CD4-positive, alpha-beta T cell treated with Interleukin-10 for 1 hour (primary cell): ENCODE measurements at places on chromosomes 1 and 21.

DNA sequence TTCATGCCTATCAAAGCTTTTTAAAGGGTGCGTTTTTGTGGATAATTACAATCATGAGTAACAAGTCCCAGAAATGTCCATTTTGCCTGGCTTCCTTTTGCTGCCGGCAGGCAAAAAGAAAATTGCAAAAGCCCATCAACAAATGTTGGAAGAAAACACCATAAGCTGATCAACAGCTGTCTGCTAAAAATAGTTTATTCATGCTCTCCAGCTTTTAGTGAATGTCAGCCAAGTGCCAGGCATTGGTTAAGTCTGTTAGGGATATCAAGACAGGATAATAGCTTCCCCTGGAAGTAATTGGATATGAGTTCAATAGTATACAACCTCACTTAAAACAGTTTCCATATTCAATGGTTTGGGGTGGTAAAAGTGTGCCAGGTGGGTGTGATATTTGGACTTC, 13.6 kb upstream of the AGMAT start:
- DNase-seq: no peak

GRCh38 chr1:83701355-83701754, 297.6 kb downstream of the TTLL7 start:
- DNase-seq: no peak

- peak; percentile 90 for DNase-seq
These were observed 14.2 kb downstream of the CAPN2 start for GRCh38 chr1:223726380-223727001.

DNA sequence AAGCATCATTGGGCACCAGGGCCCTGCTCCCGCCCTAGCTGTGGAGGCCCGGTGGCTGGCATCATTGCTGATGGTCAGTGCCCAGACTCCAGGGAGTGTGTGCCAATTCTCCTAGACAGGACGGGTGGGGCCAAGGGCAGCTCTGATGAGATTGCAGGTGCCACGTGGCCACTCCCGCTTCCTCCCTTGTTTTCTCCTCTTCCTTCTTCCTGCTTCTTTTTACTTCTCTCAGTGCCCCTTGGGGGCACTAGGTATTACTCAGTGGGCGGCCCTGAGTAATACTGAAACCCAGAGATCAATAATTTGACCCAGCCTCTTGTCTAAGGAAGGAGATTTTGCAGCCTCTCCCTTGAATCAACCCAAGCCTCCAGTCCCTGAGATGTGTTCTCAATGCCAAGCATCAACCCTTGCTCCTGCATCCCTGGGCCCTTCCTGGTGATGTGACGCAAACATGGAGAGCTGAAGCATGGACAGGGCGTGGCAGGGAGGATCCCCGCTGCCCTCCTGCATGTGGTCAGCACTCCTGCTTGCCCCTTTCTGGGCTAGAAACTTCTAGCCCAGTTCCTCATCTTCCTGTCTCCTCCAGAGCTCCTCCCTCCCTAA, 32.4 kb downstream of the CDK18 start:
- no peak for DNase-seq

- DNase-seq: no peak
These were observed 8.9 kb upstream of the C1orf216 start for GRCh38 chr1:35727434-35728040.

GRCh38 chr21:39595465-39595864, 17.3 kb upstream of the B3GALT5 start:
- DNase-seq: no peak

DNA sequence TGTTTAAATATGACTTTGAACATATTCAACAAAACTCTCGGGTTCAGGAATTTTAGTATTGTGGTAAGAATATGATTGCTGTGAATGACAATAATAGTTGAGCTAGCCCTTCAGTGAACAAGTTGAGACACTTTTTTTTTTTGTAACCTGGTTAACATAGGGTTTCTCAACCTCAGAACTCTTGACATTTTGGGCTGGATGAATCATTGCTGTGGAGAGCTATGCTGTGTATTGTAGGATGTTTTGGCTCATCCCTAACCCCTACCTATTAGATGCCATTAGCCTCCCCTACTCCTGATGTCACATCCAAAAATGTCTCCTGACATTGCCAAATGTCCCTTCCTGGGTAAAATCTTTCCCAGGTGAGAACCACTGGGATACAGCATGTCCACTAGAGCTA, 113.7 kb downstream of the RUNX1 start:
- DNase-seq: no peak

GRCh38 chr1:5455056-5455455, 537.2 kb downstream of the NPHP4 start:
- no peak for DNase-seq

- DNase-seq: no peak
These were observed 1.7 kb downstream of the EPHX4 start for GRCh38 chr1:92031281-92032110.
